ENCODE measurements at places on chromosomes 12 and 14. TPM values are rescaled to one million over a fixed set of nuclear protein-coding genes. Genes with fewer than 3 reads are reported as not detected.

The KLHL33 gene
- total RNA-seq = not detected

The KERA gene
- total RNA-seq = not detected

The EXOC3L4 gene
- 27.0 TPM for total RNA-seq

- no peak for DNase-seq
Observed at GRCh38 chr14:24135584-24135833, 485 bp upstream of the PSME1 start.

DNA sequence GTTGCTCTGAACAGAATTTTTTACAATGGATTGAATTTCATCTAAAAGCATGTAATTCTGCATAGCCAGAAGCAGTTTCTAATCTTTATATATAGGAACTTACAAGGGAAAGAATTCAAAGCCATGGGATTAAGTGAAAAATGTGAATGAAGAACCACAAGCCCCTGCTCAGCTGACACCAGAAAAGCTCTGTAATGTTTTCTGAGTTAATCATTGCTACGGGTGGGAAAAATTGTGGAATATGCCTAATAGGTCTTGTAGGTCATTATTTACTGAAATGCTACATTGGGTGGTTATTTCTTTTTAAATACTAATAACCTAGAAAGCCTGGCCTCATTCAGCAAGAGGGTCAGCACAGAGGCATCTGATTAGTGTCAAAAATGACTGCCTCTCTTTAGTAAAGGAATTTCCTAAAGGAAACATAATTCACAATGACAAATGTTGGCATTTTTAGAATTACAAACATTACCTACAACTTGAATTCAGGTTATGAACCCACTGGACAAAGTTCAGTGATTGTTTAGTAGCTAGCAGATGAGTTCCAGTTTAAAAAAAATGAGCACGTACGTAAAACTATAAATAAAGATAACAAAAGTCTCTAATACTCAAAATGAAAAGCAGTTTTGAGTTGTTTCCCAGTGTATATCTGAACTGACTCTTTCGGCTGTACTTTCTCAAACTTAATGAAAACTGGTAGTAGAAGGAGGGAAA, 75.3 kb downstream of the BMP4 start:
- DNase-seq = peak; percentile 86

- no peak for DNase-seq
Observed at GRCh38 chr14:45120096-45120495, 14.2 kb downstream of the FKBP3 start.

DNA sequence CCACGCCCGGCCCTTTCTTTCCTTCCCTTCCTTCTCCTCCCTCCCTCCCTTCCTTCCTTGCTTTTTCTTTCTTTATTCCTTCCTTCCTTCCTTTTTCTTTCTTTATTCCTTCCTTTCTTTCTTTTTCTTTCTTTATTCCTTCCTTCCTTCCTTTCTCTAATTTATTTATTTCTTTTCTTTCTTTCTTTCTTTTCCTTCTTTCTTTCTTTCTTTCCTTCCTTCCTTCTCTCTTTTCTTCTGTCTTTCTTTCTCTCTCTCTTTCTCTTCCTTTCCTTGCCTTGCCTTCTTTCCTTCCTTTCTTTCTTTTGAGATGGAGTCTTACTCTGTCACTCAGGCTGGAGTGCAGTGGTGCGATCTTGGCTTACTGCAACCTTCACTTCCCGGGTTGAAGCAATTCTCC, 15.9 kb downstream of the CCDC177 start:
- DNase-seq = no peak

DNA sequence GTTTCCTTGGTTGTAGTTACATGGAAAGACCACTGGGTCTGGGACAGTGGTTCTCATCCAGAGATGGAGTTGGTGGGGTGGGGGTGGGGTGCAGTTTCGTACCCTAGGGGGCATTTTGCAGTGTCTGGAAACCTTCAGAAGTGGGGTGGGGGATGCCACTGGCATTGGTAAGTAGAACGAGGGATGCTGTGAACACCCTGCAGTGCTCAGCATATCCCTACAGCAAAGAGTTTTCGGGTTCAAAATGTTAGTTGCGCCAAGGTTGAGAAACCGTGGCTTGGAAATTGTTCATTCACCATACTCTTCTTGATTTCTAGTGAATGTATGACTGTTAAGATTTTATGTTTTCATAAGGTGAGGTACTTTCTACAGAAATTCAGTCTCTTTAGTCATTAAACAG, 28.7 kb downstream of the TRAF3 start:
- no peak for DNase-seq

GRCh38 chr14:101739446-101740141, 21.9 kb upstream of the PPP2R5C start:
- no peak for DNase-seq

DNA sequence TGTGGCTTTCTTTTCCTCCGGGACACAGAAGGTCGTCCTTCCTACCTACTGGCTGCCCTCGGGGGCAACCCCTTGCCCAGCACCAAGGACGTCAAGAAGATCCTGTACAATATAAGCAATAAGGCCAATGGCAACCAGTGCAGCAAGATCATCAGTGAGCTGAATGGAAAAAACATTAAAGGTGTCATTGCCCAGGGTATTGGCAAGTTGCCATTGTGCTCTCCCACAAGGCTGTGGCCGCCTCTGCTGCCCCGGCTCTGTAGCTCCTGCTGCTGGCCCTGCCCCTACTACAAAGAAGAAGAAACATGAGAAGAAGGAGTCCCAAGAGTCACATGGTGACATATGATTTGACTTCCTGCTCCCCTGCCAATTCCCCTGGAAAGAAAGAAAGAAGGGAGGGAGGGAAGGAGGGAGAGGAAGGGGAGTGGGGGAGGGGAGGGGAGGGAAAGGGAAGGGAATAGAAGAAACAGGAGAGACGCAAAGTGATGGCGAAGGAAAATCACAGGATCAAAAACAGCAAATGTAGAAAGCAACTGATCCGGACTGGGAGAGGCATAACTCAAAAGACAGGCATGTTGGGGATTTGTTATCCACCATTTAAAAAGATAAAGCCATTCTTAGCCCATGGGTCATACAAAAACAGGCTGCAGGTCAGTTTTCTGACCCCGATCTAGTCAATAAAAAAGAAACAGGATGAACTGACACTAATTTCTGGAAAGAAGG, 61.3 kb upstream of the RESF1 start:
- no peak for DNase-seq

DNA sequence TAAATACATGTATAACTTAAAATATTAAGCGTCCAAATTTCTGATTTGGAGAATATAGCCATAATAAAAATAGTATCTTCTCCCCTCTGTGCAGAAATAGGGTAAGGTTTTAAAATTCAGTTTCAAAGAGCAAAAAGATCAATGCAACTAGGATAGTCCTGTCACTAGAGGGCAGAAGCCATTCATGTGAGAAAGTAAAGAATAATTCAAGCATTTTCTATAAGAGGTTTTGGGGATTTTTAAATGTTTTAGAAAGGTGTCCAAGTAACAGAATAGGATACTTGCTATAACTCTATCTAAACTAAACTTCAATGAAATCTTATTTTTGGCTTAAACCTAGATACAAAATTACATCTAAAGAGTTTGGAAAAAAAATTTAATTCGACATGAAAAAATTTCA, 50.3 kb downstream of the ADAMTS20 start:
- peak; percentile 3 for DNase-seq

DNA sequence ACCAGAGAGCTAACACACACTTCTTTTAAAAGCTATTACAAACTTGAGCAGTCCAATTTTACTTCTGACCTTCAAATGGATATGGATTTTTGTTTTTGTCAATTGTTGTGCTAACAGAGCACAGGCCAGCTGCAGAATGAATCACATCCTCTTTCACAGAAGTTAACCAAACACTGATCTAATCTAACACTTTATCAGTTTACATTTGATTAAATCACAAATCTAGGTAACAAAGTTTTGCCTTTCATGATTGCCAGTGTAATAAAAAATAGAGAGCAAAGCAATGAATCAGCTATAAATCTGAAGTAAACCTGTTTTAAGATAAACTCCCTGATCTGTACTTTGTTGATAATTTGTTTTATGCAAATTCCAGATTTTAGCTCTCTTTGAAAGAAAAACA, 273.1 kb upstream of the RGS6 start:
- peak; percentile 34 for DNase-seq

DNA sequence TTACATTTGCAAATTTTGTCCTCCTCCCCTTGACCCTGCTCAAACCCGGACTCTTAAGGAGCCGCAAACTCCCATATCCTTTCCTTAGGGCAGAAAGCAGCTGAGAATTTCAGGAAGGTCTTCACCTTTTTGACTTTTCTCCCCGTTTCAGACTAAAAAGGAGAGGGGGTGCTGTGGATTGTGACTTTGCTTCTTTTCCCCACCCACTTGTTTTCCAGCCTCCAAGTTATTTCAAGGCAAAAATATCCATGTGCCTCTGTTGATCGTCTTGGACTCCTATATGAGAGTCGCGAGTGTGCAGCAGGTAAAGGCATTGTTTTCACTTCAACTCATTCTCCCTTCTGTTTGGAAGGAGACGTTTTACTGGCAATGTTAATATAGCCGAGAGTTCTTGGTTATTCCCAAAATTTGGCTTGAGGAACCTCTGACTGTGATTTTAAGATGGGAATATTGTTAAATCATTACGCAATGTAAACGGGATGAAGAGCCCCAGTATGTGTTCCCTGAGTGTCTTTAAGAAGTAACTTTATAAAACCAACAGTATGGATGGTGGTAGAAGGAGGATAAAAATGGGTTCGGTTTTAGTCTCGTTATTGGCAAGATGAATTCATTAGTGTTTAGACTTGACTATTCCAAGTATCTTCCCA, 663 bp downstream of the LRRK2 start:
- no peak for DNase-seq

DNA sequence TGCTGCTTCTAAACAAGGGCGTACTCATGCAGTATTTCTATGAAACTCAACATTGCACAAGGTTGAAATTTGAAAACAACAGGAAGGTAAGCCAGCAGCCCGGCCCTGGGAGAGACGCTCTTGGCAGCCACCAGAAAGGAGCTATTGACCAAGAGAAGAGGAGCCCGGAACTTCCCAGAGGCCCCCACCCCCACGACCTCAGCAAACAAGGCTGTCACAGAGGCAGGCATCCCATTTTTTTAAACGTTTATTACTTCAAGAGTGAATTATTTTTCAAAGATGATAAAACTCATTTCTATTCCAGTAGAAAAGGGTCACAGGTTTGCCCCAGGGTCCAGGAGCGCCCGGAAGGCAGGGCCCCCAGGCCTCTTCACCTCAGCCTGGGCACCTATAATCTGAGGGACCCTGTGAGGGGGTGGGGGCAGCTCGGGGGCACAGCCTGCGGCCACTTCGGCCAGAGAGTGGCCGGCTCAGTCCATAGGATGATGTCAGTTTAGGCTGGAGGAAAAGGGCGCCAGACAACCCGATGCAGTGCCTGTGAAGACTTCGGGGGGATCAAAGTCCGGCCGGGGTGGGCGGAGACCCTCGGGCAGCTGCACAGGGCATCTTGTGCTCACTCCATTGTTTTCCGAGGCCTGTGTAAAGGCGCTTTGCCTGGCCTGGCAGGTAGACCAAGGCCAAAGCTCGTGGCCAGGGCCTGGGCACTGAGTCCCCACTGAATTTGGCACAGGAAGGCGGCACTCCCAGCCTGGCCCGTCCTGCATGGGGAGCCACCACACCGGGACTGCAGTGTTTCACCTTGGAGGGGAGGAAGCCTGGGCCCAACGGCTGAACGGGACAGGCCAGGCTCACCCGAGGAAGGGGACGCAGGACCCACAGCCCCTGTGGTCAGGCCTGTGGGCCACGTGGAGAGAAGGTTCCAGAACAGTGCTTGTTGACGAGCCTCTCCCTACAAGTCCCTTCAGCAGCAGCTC, 86.0 kb downstream of the SCARB1 start:
- DNase-seq = peak; percentile 91

- DNase-seq = no peak
Observed at GRCh38 chr14:39181026-39181692, 6.1 kb downstream of the PNN start.

DNA sequence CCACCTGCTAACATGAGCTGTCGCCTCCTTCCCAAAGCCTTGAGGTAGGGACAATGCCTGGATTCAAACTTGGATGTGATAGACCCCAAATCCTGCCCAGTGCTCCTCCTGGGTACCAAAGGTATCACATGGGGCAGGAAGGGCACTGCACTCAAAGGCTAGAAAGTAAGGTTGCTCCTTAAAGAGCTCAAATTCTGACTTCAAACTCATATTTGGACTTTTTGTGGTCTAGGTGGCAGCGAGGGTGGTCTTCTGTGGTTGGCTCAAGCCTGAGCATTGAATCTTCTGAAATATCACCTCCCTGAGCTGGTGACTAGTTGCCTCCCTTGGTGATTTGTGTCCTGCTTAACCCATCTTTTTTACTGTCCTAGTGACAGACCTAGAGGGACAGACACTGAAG, 8.3 kb upstream of the RNASE4 start:
- no peak for DNase-seq

DNA sequence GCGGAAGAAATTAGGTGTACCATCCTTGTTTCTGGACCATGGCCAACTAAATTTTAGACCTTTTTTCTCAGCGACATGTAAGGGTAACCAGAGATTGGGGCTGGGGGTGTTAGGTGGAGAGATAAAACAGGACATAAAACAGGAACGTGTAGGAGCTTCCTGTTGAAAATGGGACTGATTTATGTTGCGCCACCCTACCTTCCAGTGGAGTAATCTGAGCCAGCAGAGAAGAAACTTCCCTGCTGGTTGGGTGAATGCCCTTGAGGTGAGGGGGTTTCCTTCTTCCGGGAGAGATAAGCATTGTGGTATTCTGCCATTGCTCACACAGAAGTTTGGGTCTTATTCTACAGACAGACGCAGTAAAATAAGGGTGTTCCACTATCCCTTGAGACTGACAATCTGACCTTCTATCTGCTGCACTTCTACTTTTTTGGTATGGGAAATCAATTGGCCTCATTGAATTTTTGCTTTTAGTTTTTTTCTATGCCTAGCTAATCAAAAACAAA, 417.6 kb downstream of the PCNX1 start:
- no peak for DNase-seq

- DNase-seq = no peak
Observed at GRCh38 chr14:94573475-94574277, 7.5 kb upstream of the SERPINA5 start.

DNA sequence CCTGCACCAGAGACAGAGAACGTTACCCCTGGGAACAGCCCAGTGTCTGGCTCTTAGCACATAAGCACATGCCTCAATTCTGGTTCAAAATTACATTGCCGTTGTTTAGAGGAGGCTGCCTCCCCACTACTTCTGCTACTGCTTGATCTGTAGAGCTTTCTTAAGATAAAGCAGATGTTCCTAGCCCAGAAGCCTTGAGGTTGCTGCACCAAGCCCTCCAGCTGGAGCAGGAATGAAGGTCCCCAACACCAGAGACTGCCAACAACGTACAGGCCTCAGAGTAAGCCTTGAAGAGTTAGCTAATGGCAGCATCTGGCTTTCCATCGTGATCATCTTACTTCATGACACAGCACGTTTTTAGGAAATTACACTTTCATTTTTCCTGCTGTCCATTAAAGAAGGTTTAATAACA, 34.7 kb upstream of the AMIGO2 start:
- DNase-seq = no peak

- no peak for DNase-seq
Observed at GRCh38 chr14:73909681-73910080, 23.0 kb downstream of the ZNF410 start.

GRCh38 chr12:99049774-99050173, 404.7 kb downstream of the APAF1 start:
- DNase-seq = no peak

- DNase-seq = no peak
Observed at GRCh38 chr12:93287149-93287548, 90.6 kb upstream of the NUDT4 start.

Data from HepG2 (cell line).